Stomach (tissue), 19 donors: ENCODE measurements at places on chromosomes 16 and 17. TPM values are rescaled to one million over a fixed set of nuclear protein-coding genes. Genes with fewer than 3 reads are reported as not detected.

Gene CES3
- 0.37 TPM for total RNA-seq

Gene ALDH3A2
- total RNA-seq = 105 TPM

Gene CBFA2T3
- total RNA-seq = 0.92 TPM

Gene ACAP1
- total RNA-seq = 14.7 TPM

GRCh38 chr17:80585890-80586845, 41.5 kb downstream of the RPTOR start:
- no peak for DNase-seq

DNA sequence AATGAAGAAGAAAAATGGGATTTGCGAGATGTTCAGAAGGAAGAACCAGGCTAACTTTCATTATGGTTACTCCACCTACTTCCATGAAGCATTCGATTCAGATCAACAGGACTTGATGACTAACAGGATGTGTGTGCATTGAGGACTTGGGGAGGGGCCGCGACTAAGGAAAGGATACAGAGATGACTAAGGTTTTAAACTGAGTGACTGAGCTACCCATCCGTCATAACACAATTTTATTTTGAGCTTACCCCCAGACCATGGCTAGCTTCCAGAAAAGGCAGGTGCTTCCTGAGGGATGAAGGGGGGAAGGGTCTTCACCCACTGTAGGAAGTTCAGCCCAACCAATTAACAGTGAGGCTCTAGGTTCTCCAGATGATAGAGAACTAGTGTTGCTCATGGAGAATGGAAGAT, 2.5 kb upstream of the CDYL2 start:
- DNase-seq = peak; percentile 13

- no peak for DNase-seq
These were observed 13.7 kb downstream of the KANSL1 start for GRCh38 chr17:46179375-46179999.

- peak; percentile 81 for DNase-seq
These were observed 8.5 kb downstream of the CSF3 start for GRCh38 chr17:40023590-40024292.

DNA sequence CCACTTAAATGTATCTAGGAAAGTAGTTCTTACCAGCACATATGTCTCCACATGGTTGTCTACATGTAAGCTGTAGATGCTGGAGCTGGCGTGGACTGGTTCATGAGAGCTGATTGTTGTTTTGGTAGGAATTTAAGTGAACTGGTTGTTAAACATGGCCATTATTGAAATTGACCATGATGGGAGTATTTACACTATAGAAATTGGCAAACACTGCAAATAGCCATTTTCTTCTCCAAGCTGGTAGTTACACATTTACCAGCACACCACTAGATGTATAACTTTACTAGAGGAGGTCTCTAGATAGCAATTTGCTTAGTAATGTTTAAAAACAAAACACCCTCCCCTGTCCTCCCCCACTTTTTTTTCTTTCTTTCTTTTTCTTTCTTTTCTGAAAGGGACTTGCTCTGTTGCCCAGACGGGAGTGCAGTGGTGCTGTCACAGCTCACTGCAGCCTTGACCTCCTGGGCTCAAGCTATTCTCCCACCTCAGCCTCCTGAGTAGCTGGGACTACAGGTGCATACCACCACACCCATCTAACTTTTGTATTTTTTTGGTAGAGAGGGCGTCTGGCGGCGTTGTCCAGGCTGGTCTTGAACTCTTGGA, 24.2 kb downstream of the IGSF6 start:
- DNase-seq = no peak

DNA sequence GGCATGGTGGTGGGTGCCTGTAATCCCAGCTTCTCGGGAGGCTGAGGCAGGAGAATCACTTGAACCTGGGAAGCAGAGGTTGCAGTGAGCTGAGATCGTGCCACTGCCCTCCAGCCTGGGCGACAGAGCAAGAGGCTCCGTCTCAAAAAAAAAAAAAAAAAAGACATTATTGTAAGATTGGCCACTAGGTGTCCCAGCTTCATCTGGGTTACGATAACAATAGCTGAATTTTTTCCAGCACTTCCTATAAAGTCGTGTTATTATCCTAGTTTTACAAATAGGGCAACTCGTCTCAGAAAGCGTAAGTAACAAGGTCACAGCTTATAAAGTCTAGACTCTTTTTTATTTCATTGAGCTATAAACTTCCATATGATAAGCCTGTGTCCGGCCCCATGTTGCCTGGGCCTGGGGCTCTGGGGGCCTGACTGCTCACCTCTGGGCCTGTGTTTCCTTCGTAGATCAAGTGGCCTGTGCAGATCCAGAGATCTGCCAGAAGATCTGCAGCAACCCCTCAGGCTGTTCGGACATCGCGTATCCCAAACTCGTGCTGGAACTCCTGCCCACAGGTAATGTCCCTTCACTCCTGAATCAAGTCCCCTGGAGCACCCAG, 60.5 kb downstream of the SLC5A11 start:
- DNase-seq = no peak

- no peak for DNase-seq
These were observed 68.0 kb downstream of the SOX9 start for GRCh38 chr17:72188801-72189200.

GRCh38 chr16:47228241-47228640, 84.5 kb upstream of the NETO2 start:
- no peak for DNase-seq

Gene CCL8
- total RNA-seq = not detected

- no peak for DNase-seq
These were observed 839.7 kb downstream of the CDH11 start for GRCh38 chr16:64282181-64282580.

GRCh38 chr16:70688246-70688742, 2.4 kb upstream of the MTSS2 start:
- peak; percentile 57 for DNase-seq

GRCh38 chr17:7629939-7630571, at the start of gene SHBG:
Gene SHBG, plus strand, starts transcription at chr17:7630135. Its CDS starts 38 bp downstream, at chr17:7630173.
- no peak for DNase-seq

GRCh38 chr16:64356267-64356666, 765.6 kb downstream of the CDH11 start:
- DNase-seq = no peak

- DNase-seq = peak; percentile 84
These were observed 34.7 kb downstream of the BAHCC1 start for GRCh38 chr17:81429821-81430551.

Gene CHST5
- total RNA-seq = 2.3 TPM

GRCh38 chr17:78802008-78802407, 19.9 kb upstream of the CYTH1 start:
- DNase-seq = no peak

DNA sequence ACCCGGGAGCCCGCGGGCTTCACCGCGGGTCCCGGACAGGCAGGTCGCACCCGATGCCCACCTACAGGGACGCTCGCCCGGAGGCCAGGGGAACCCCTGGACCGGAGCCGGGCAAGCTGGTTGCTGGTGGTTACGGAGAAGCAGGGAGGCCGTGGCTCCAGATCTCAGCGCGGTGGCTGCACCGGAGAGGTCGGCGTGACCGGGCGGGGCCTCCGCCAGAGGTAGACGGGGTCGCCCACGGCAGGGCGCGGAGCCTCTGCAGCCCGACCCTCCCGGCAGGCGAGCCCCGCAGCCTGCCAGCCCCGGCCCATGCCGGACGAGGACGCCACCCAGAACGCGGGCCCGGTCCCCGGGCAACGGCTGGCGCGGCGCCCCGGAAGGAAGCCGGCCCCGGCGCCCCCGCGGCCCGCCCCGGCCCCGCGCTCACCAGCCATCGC, 341 bp downstream of the PCYT2 start:
- DNase-seq = peak; percentile 57

Gene E2F4
- 185 TPM for total RNA-seq

DNA sequence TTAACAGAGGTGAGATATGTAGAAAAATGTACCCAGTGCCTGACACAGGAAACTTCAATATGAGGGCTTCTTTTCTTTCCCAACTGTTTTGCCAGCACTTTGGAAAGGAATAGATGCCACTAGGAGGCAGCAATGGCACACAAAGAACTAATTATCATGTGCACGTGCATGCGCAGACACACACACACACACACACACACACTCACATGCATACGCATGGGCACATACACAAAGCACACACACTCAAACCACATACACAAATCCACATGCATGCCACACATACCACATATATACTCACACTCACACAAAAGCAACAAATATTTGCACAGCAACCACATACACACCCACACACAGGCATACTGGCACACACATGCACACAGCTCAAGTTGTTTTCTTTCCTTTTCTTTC, 8.8 kb upstream of the CEP112 start:
- DNase-seq = peak; percentile 89

DNA sequence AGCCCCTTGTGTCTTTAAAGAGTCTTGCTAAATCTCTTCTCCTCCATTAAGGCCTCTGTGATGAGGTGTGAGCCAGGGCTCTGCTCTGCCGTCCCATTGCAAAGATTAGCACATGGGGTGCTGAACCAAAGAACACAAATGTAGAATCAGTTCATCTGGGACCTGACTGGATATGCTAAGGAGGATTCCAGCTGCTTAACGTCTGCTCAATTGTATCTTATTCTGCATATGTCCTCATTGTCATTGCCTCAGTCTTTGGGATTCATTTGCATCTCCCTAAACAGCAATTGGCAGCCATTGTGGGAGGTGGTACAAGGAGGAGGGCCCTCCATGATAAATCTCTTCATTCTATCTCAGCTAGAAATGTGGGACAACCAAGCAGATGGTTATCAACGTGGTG, 106.3 kb upstream of the ADAMTS18 start:
- no peak for DNase-seq

DNA sequence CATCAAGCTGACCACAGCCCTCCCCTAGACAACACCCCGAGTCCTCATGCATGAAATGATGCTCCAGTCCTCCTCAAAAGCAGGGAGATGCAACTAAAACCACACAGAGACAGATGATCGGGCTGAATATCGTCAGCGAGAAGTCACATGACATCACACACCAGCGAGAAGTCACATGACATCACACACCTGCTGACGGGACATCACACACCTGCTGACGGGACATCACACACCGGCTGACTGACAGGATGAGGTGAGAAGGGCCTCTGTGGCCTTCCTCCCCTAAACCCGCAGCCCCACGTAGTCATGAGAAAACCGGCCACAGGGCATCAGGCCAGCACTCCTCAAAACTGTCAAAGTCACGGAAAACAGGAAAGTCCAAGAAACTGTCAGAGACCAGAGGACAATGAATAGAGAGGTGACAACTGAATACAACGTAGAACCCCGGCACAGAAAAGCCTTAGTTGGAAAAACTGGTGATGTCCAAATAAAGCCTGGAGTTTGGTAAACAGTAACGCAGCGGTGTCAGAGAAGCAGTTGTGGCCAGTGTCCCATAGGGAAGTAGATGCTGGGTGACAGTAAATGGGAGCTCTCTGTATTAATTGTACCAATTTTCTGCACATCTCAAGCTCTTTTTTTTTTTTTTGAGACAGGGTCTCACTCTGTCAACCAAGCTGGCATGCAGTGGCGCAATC, 14.3 kb downstream of the LITAF start:
- peak; percentile 47 for DNase-seq

GRCh38 chr16:12206098-12206748, 229.7 kb downstream of the SNX29 start:
- no peak for DNase-seq

Gene ZNF423
- 3.5 TPM for total RNA-seq

DNA sequence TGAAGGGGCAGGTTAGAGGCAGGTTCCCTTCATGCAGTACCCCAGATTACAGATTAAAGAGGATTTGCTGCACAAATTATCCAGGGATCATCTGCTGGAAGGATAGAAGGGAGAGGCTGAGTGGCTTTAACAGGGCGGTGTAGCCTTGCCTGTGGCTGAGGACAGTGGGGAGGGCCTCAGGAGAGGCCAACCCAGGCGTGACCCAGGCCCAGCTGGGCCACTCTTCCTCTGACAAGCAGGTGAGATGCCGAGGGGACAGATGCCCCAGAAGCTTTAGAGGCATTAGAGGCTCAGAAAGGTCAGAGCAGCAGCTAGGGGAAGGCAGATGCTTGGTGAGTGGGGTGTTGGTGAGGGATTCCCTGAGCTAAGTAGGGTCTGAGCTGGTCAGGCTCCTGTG, 18.1 kb upstream of the MTMR4 start:
- no peak for DNase-seq

- DNase-seq = no peak
These were observed 76.2 kb downstream of the CCT6B start for GRCh38 chr17:34885076-34885475.

Gene CIBAR2
- not detected for total RNA-seq

GRCh38 chr17:28204751-28205150, 114.2 kb upstream of the TMEM97 start:
- DNase-seq = no peak

DNA sequence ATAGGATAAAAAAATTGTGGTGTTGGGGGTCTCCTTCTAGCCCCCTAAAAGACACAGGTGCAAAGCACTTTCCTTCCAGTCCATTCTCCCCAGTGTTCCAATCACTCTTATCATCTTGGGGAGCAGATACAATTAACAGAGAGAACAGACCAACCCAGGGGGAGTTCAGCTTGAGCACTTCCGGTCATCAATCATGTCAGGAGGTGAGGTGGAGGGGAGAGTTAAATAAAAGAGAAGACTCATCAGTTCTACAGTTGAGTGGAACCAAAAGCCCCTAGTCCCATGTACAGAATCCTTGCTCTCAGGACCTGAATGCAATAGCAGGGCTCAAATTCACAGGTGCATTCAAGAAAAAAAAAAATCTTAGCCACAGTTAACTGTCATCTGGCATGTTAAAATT, 122.3 kb downstream of the DYNLRB2 start:
- DNase-seq = no peak

DNA sequence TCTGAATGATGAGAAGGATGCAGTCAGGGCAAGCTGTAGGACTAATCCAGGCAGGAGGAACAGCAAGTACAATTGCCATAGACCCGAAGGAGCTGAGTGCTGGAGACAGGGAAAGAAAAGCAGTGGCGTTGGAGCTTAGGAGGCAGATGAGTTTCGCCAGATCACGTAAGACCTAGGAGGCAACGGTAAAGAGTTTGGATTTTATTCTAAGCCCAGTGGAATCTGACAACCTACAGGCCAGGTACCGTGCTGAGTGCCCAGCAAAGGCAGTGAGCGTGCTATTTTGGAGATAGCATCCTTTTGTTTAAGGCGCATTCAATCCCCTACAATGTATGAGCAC, 1.2 kb downstream of the USP43 start:
- DNase-seq = no peak

- no peak for DNase-seq
These were observed 254.8 kb downstream of the FOXL1 start for GRCh38 chr16:86833136-86833535.

GRCh38 chr16:84088695-84089395, 27.9 kb downstream of the MBTPS1 start:
- peak; percentile 44 for DNase-seq

GRCh38 chr16:53433930-53434376, 318 bp upstream of the RBL2 start:
- no peak for DNase-seq

- no peak for DNase-seq
These were observed 368.8 kb upstream of the CDH8 start for GRCh38 chr16:62404842-62405611.

- DNase-seq = peak; percentile 90
These were observed 15.4 kb upstream of the CTCF start for GRCh38 chr16:67546761-67547422.

DNA sequence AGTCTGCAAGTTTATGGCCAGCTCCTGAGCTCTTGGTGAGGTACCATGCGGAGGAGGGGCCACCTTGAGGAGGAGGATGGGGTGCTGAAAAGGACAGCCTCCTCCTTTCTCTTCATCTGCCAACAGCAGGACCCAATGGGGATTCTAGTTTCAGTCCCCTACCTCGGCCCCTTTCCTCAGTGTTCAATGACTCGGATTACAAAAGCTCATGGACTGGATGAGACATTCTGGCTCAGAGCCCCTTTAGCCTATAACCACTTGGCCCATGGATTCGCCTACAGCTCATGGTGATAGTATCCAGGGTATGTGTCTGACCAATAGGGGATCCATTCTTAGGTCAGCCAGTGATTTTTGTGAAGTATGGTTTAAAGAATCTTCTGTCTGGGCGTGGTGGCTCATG, 8.5 kb upstream of the PIK3R6 start:
- no peak for DNase-seq

Gene RBL2
- 79.7 TPM for total RNA-seq

Gene GAS2L2
- not detected for total RNA-seq
